ENCODE measurements at places on chromosomes 1 and 21.

DNA sequence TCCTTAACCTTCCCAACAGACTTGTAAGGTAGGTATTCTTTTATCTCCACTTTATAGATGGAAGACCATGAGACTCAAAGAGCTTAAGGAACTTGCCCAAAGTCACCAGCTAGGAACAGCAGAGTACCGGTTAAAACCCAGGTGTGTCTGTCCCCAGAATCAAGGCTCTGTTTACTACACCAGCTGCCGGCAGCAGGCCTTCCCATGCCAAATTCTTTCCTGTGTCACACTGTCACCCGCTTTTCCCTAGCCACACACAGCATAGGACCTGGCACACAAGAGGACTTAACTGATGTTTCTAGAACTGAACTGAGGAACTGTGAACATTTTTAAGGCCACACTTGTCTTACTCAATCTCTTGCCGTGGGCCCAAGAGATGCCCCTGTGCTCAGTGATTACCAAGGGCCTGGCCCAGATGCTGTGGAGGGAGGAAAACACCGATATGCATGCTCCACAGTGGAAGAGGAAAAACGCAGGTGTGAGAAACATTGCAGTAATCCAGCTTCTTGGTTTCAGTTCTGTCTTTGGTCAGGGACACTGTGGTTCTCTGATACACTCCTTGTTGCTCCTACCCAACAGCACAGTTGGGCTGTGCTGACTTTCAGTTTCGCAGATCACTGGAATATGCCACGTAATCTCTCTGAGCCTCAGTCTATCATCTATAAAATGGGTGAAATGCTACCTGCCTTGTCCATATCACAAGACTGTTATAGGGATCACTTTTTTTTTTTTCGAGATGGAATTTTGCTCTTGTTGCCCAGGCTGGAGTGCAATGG is 13.9 kb upstream of the LY9 start:
- DNase-seq = no peak

- peak; percentile 73 for DNase-seq
These were observed 697 bp downstream of the PRDM16 start for GRCh38 chr1:3069491-3070308.

- DNase-seq = no peak
These were observed 86.2 kb downstream of the RIPK4 start for GRCh38 chr21:41680444-41681347.

GRCh38 chr1:232517204-232517603 is 112.7 kb downstream of the SIPA1L2 start:
- no peak for DNase-seq

GRCh38 chr1:36567601-36568341 is 85.1 kb upstream of the CSF3R start:
- no peak for DNase-seq

GRCh38 chr1:63836830-63837229 is 63.0 kb downstream of the ROR1 start:
- no peak for DNase-seq

DNA sequence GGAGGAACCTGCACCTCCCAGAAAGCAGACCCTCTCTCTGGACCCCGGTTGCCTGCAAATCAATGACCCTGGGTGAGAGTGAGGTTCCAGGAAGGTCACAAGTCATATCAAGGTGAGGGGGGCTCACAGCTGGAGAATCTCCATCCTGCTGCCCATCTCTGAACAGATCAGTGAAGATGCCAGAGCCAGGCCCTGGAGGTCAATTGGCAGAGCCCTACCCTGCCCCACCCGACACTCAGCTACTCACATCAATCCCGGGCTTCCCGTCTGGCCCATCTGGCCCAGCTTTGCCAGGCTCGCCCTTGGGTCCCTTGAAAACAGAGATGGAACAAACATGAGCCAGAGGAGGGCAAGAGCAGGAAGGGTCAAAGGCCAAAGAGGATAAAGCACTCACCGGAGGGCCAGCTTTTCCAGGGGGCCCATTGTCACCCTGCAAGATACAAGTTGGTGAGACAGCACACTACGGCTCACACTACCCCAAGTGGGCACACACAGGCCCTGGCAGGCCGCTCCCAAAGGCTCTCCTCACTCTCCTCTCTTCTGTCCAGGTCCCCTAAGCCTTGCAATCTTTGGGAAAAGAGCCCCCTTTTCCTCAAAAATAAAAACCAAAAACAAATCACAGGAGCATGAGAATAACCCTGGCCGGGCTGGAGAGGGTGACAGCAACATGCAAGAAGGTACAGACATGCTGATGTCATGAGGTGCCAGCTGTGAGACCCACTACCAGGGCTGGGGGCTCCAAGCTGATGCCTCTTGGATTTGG is 2.9 kb downstream of the COL9A2 start:
- no peak for DNase-seq

DNA sequence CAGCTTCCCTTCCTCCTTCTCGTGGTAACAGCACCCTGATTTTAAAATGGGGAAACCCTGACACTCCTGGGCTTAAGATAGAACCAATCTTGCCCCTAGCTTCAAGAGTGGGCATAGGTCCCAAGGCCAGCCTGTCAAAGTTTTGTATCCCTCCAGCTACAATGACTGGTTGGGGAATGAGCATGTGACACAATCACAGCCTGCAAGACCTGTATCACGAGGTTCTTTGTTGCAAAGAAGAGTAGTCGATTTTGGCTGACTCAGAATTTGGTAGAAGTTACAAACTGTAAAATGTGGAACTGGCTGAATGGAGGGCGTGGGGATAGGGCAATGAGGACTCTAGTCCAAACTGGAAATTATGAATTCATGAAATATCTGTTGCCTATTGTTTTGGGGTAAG is 18.7 kb downstream of the CTSK start:
- DNase-seq = no peak
